ENCODE measurements at places on chromosomes 11 and 22.

DNA sequence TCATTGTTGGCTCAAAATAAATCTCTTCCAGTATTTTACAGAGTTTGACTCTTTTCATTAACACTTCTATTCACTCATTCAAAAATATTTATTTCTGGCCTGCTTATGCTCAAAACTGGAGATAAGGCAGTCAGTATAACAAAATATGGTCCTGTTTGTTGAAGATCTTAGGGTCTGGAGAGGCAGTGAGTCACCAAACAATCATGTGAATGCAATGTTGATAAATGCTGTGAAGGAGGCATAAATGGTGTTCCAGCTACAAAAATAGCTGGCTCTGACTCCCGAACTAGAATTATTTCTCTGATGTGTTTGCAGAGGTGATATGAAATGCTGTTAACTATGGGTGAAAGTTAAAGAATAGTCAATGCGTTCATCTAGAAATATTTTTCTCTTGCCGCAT, 390.6 kb downstream of the AASDHPPT start:
- no peak for DNase-seq

GRCh38 chr22:50485221-50486131, 1.2 kb upstream of the MIOX start:
- DNase-seq, result peak; percentile 75

DNA sequence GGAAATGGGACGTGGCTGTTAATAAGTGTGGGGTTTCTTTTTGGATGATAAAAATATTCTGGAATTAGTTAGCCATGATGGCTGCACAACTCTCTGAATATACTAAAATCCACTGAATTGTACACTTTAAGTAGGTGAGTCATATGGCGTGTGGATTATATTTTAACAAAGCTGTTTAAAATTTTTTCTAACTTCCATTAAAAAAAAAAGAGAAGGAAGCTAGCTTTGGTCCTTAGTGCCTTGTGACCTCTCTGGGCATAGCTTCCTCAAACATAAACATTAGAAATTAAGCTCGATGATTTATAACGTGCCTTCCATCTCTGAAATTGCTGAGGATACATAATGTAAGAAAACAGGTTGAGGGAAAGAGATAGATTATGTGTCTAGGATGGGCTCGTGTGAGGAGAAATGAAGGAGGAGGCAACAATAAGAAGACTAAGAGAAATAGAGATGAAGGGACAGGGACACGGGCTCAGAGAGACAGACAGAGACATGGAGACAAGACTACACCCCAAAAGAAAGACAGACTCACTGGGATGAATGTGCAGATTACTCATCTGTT, 20.0 kb downstream of the IRAG1 start:
- no peak for DNase-seq

DNA sequence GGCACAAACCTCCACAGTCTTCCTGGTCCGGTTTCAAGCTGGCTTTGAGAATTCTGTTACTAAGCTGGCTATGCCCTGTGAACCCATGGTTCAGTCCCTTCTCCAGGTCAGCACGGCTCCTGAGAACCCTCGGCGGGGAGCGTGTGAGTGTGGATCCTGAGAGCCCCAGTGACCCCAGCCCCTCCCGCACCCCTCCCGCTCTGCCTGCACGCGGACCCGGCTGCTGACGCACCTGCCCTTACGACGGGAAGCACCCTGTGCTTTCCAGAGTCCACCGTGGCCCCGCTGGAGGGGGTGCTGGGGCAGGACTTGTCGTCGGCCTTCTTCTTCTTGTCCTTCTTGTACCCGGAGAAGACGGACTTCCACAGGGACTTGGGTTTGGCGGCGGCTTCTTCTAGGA, 42.8 kb upstream of the BID start:
- no peak for DNase-seq

DNA sequence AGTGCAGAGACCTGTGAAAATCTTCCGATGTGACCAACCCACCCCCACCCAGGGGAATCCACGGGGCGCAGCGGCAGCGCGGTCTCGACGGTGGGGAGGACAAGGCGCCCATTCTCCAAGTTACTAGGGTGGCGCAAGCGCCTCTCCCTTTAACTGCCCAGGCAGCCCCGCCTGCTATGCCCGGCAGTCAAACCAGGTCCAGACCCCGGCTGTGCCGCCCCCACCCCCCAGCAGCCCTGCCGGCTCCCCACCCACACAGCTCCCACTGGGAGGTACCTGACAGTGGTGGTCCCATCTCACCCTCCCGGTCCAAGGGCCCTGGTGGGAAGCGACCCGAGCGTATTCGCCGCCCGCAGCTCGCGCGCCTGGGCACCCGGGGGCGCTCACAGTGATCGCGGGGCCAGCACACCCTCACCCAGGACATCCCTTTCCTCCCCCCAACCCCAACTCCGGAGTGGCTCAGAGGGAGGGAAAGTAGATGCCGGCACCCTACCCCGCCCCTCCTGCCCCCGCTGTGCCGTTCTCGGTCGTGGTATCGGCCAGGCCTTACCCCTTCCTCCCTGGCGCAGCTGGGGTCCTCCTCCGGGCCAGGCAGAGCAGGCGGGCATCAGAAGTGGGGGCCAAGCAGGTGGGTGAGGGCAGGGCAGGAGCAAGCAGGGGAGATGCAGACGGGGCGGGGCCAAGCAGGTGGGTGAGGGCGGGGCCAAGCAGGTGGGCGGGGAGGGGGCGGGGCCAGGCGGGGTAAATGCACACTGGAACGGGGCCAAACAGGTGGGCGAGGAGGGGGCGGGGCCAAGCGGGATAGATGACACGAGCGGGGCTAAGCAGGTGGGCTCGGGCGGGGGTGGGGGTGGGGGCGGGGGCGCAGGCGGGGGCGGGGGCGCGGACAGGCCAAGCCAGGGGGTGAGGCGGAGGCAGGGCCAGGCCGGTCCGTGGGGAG, at the start of gene TRPM5:
Gene TRPM5, minus strand, starts transcription at position 634 of the 940 bp plus-strand sequence. CDS start 21,478 bp downstream, outside the sequence.
- DNase-seq, result peak; percentile 77

- peak; percentile 81 for DNase-seq
Observed at GRCh38 chr11:17423533-17424310, 35.3 kb upstream of the KCNJ11 start.

GRCh38 chr11:85475660-85476517, 151.3 kb downstream of the DLG2 start:
- no peak for DNase-seq

GRCh38 chr11:73240190-73240781, 22.2 kb downstream of the P2RY2 start:
- no peak for DNase-seq

DNA sequence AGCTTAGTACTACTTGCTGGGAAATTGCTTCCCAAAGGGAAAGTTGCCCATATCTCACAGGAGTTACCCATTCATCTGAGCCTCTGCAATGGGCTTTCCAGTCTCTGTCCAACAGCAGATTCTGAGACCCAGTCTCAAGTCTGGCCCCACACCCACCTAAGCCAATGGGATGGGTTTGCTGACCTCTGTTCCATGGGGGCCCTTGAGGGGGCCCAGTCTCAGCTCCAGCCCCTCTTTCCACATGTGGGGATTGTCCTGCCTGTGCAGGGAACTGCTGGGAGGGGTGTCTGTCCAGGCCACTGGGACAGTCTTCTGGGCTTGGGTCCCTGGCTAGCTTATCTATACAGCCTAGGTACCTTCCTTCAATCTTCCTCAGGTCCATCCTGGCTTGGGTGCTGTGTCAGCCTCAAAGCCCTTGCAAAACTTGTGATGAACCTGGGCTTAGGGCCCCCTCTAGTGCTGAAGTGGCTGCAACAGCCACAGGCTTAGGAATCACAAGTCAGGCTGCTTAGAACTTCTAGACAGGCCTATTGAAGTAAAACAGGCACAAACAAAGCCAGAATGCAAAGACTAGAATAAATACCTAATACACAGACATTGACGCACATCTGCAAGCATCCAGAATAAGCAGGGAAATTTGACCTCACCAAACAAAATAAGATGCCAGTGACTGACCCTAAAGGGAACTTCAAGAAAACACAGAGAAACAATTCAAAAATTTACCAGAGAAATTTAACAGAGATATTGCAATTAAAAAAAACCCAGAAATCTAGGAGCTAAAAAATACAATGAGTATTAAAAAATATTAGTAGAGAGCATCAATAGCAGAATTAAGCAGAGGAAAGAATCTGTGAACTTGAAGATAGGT, 11.7 kb upstream of the PATL1 start:
- peak; percentile 58 for DNase-seq

- no peak for DNase-seq
Observed at GRCh38 chr11:21411104-21411503, 741.7 kb downstream of the NELL1 start.

- no peak for DNase-seq
Observed at GRCh38 chr22:22667966-22668880, 23.8 kb downstream of the GGTLC2 start.

GRCh38 chr11:117941976-117942654, 12.9 kb upstream of the TMPRSS13 start:
- no peak for DNase-seq

- DNase-seq, result no peak
Observed at GRCh38 chr11:26557666-26558065, 14.4 kb downstream of the MUC15 start.

DNA sequence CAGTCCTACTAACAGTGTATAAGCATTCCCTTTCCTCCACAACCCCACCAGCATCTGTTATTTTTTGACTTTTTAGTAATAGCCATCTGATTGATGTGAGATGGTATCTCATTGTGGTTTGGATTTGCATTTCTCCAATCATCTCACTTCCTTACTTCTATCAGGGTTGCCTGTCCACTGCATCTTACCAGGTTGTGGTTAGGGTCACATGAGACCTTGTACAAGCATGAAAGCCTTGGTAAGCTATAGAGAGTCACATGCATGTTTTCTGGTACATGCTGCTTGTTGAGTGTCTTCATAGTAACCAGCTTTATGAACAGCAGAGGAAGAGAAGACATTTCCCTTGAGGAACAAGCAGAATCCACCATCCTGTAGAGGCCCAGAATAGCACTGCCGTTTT, 102.9 kb upstream of the PAX6 start:
- DNase-seq, result no peak

- no peak for DNase-seq
Observed at GRCh38 chr11:11267312-11267711, 85.7 kb downstream of the CSNK2A3 start.

- DNase-seq, result no peak
Observed at GRCh38 chr11:116512841-116513240, 259.9 kb downstream of the BUD13 start.

DNA sequence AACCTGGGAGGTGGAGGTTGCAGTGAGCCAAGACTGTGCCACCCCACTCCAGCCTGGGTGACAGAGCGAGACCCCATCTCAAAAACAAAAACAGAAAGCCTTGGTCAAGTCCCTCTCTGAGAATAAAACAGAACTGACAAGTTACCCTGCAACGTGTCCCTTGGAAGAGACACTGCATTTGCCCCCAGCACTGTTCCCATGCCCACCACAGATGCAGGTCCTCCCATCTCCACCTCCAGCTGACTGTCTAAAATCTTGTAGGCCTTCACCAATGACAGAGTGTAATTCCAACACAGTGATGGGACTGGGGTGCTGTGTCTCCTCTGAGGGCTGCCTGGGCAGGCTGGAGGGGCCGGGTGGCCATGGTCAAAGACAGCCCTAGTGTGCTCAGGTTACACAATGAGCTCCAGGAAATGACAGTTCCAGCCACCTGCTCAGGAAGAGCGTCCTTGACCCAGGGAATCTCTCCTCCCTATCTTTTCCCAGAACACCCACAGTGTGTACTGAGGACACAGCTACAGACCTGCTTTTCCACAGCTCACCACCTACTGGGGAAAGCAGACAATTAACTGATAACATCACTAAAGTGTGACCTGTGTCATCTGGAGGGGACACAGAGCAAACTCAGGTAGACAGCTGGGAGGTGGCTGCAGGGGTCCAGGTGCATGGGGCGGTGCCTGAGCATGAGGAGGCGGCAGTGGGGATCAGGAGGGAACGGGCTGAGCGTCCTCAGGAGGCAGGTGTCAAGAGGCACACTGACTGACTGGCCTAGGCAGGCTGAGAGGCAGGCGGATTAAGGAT, 56.4 kb downstream of the ARFGAP3 start:
- no peak for DNase-seq

DNA sequence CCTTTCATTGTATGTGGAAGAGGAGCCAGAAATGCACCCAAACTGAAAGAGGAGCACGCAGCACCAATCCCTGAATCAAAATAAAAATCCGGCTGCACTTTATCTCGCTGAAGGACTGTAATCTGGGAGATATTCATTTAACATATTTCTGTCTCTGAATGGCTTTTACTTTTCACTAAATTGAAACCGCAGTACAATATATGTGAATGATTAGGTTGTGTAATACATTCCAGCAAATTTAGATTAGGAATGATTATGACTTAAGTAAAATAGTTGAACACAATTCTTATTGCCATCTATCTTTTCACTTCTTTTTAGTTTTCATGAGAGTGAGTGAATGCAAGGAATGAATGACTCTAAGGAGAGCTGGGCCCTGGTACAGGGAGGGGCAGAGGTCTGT, 232.1 kb downstream of the ST3GAL4 start:
- DNase-seq, result no peak

GRCh38 chr11:69906453-69906907, 87.3 kb upstream of the FGF3 start:
- DNase-seq, result no peak

- DNase-seq, result no peak
Observed at GRCh38 chr22:40694411-40694810, 15.1 kb downstream of the MCHR1 start.

GRCh38 chr11:88098289-88098688, 77.0 kb downstream of the RAB38 start:
- DNase-seq, result no peak

DNA sequence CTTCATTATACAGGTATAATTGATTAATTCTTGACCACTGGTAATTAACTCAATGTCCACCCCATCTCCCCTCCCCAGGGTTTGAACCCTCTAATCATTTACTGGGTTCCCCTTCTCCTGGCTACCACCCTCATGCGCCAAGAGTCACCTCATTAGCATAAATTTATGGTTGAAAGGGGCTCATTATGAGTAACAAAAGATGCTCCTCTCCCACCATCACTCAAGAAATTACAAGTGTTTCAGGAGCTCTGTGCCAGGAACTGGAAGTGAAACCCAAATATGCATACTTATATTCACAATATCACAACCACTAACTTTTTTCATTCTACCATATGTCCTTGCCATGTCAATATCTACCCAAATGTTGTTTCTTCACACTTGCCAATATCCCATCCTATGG, 7.8 kb upstream of the STIP1 start:
- DNase-seq, result no peak

DNA sequence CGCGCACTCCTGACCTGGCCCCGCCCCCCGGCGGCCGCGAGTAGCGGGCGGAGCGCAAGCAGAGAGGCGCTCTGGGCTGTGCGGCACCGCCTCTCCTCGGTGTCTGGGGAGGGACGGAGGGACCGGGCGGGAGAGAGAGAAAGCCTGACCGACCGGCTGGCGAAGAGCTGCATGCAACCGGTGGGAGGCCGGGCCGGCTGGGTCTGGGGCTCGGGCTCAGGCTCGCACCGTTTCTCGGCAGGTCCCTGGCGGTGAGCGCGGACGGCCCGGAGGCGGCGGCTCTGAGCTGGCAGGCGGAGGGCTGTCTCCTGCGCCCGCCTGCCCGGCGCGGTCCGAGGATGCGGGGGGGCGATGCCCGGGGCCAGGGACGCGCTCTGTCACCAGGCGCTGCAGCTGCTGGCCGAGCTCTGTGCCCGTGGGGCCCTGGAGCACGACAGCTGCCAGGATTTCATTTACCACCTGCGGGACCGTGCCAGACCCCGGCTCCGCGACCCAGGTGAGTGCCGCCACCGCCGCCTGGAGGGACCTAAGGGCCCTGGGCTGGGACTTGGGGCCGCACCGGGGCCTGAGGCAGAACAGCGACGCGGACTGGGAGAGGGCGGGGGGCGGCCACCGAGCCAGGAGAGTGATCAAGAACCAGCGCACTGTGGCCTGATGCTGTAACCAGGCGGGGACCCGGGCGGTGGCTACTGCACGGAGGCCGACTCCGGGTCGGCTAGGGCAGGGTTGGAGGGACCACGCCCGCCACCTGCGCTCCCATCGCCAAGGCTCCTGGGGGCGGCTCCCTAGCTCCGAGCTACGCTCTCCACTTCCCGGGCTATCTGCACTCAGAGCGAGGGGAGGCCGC, at the start of gene SYT9:
Gene SYT9, plus strand, starts transcription at position 69 of the 847 bp plus-strand sequence. Its CDS starts 283 bp downstream, at position 352.
- DNase-seq, result peak; percentile 44

All from Peyer's patch (tissue), 4 donors.